ENCODE measurements at places on chromosomes 3 and 15.
A peak's percentile ranks its signal among the peaks of the same experiment; 100 is the strongest.

DNA sequence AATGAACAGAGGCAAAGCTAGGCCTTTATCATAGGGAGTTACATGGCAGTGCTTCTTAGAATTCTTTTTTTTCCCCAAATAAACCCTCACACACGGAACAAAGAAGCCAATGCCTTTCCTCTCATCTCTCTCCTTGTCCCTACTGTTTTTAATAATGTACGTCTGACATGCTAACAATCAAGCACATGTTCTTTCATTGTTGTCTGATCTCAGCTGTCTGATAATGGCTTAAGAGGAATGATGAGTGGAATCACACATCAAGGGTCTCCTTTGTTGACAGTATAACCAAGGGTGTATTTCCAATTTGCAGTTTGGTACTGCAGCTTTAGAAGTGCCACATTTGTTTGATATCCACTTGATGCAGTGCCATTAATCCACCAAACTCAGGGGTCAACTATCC lies 34.8 kb upstream of the EPHA3 start:
- no peak for DNase-seq

DNA sequence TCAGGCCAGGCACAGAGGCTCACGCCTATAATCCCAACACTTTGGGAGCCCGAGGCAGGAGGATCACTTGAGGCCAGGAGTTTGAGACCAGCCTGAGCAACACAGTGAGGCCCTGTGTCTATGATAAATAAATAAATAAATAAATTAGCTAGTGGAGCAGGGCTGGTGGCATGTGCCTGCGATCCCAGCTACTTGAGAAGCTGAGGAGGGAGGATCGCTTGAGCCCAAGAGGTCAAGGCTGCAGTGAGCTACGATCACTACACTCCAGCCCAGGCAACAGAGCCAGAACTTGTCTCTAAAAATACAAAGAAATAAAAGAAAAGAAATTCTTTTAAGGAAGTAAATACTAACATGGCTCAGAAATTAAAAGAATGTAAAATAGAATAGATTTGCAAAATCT lies 91.8 kb downstream of the LIPC start:
- DNase-seq, result no peak

GRCh38 chr15:44308889-44309288 lies 20.4 kb downstream of the GOLM2 start:
- no peak for DNase-seq

GRCh38 chr3:194101592-194102432 lies 34.1 kb upstream of the HES1 start:
- no peak for DNase-seq

GRCh38 chr3:71863563-71864190 lies 78.7 kb upstream of the PROK2 start:
- no peak for DNase-seq

- no peak for DNase-seq
Observed at GRCh38 chr15:34861214-34861613, 65.9 kb upstream of the ACTC1 start.

- DNase-seq, result no peak
Observed at GRCh38 chr3:137471130-137471529, 293.0 kb upstream of the SOX14 start.

- DNase-seq, result peak; percentile 2
Observed at GRCh38 chr3:9067352-9067975, 104.2 kb upstream of the RAD18 start.

DNA sequence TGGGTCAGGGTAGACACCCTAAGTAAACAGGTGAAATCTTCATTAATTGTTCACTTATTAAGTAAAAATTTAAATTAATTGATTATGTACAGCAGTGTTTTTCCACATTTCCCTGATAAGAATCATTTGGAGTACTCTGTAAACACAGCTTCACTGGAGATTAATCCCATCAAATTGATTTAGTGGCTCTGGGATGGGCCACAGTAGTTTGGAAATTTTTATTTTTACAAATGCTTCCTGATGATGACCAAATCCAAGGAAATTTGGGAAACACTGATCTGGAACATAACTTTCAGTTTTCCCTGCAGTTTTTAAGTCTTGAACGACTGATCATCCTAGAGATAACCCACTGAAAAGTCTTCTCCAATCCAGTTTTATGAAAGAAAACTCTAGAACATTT lies 18.8 kb upstream of the RPLP1 start:
- DNase-seq, result no peak

- no peak for DNase-seq
Observed at GRCh38 chr3:197522881-197523441, 32.8 kb downstream of the BDH1 start.

DNA sequence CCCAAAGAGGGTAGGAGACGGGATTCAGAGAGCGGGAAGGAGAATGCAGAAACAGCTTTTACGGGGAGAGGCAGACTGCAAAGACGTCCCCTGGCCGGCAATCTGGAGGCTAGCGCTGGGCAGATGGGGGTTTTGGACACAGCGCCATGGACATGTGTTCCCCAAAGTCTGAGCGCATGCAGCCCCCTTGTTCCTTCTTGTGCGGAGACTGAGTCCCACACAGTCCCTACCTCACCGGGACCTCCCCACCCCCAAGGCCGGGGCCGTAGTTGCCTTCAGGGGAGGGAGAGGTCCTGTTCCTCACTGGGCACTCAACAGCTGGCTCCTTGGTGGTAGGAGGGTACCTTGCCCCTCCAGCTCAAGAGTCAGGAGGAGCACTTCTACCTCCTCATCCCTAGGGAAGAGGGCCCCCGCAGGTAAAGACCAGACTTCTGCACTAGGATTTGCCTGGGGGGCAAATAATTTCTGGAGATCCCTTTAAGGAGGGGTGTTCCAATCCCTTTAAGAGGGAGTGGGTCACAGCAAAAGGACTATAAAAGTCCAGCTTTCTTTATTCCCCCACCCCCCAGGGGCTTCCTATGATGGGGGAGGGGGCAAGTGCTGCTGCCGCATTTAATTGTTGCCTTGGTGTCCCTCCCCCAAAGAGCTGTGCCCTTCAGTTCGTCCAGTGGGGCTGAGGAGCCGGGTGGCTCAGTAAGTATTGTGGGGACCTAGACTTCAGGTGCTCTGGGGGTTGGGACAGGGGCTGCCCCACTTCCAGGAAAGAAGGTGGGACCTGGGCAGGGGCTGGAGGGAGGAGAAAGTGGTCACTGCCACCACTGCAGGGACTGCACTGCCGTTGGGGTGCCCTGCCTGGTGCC lies 3.6 kb upstream of the BAHD1 start:
- DNase-seq, result no peak

GRCh38 chr15:73368301-73369136 lies at the start of gene HCN4:
TSS of gene HCN4 (minus strand) at chr15:73368958. CDS start at chr15:73368270, 688 bp downstream.
- DNase-seq, result no peak

GRCh38 chr3:126924458-126924857 lies 58.5 kb upstream of the PLXNA1 start:
- no peak for DNase-seq

GRCh38 chr3:123778991-123779622 lies 105.0 kb downstream of the MYLK start:
- no peak for DNase-seq

GRCh38 chr15:62492900-62493299 lies 327.8 kb upstream of the C2CD4B start:
- DNase-seq, result no peak

DNA sequence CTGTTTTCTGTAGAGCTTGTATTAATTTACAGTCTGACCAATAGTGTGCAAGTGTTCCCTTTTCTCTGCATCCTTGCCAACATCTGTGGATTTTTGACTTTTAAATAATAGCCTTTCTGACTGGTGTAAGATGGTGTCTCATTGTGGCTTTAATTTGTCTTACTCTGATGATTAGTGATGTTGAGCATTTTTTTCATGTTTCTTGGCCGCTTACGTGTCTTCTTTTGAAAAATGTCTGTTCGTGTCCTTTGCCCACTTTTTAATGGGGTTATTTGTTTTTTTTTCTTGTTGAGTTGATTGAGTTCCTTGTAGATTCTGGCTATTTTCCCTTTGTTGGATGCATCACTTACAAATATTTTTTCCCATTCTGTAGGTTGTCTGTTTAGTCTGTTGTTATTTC lies 7.6 kb upstream of the ACOX2 start:
- no peak for DNase-seq

- no peak for DNase-seq
Observed at GRCh38 chr15:40091861-40092255, 16.8 kb downstream of the BMF start.

DNA sequence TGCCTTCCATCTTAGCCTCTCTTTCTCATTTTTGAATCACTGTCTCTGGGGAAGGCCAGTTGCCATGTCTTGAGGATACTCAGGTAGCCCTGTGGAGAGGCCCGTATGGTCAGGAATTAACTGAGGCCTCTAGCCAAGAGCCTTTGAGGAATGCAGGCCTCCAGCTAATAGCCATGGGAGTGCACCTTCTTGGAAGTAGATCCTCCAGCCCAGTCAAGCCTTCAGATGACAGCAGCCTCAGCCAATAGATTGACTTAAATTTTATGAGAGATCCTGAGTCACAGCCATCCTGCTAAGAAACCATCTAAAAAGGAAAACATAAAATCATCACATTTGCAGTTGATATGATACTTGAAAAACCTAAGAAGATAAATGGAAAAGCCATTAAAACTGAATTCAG lies 112.5 kb upstream of the BNIP2 start:
- DNase-seq, result no peak

- DNase-seq, result no peak
Observed at GRCh38 chr3:159158213-159158612, 356.4 kb downstream of the MFSD1 start.

- DNase-seq, result no peak
Observed at GRCh38 chr15:78540871-78541743, 863 bp downstream of the PSMA4 start.

DNA sequence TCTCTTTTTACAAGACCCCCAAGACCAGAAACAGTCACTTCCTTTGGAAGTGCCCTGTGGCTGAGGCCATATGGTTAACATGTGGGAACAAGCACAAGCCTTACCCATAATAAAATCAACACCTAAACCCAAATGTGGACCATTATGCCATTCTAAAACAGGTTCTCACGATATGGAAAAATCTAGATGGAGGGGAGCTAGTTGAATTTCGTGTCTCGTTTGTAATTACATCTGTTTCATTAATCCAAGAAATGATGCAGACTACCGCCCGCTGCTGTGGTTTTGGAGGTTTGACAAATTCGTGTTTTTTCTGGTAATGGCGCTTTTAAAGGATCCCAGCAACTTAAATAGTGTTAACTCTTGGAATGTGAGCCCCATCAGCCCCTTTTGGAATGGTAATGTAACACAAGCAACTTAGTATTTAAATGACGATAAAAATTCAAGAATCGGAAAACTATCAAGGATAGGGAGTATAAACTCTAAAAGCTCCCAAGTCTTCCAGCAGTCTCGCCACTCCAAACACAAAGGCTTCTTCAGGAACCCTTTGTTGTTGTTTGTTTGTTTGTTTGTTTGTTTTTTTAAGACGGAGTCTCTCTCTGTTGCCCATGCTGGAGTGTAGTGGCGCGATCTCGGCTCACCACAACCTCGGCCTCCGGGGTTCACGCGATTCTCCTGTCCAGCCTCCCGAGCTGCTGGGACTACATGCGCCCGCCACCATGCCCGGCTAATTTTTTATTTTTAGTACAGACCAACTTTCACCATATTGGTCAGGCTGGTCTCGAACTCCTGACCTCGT lies 1.1 kb downstream of the CNBP start:
- DNase-seq, result peak; percentile 21

GRCh38 chr3:177694951-177695350 lies 497.7 kb upstream of the TBL1XR1 start:
- no peak for DNase-seq

DNA sequence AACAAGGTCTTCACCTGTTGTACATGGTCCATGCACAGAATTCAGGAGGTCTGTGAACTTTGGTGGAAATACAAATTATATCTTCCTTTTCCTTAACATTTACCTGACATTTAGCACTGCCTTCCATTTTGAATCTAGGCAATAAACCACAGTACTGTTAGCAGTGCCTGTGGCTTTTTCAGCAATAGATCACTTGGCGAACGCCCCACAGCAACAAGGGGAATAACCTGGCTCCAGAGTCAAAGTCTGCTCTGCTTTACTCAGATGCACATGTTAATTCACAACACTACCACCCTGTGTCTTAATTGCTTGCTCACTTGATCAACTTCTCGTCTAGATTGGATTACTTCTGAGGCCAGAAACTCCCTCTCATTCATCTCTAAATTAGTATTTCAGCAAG lies 414.6 kb upstream of the PROK2 start:
- DNase-seq, result no peak

- no peak for DNase-seq
Observed at GRCh38 chr15:48914717-48915116, 36.8 kb downstream of the EID1 start.

GRCh38 chr3:40323946-40324345 lies 14.4 kb downstream of the EIF1B start:
- DNase-seq, result no peak

DNA sequence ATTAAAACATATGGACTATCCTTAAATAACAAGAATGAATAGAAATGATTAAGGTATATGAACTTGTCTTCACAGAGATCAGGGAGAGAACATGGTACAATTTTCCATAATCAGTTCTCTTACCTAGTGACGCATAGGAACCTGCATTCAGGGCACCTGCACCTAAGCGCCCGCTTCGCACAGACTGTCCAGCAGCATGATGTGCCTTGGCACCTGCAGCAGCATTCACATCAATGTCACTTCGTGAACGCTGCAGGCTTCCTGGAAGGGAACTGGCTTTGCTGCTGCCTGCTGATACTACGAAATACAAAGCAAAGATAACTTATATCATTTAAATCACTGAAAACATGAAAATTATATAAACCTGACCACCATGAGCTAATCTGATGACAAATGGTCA lies 115.2 kb downstream of the CLASP2 start:
- DNase-seq, result no peak

DNA sequence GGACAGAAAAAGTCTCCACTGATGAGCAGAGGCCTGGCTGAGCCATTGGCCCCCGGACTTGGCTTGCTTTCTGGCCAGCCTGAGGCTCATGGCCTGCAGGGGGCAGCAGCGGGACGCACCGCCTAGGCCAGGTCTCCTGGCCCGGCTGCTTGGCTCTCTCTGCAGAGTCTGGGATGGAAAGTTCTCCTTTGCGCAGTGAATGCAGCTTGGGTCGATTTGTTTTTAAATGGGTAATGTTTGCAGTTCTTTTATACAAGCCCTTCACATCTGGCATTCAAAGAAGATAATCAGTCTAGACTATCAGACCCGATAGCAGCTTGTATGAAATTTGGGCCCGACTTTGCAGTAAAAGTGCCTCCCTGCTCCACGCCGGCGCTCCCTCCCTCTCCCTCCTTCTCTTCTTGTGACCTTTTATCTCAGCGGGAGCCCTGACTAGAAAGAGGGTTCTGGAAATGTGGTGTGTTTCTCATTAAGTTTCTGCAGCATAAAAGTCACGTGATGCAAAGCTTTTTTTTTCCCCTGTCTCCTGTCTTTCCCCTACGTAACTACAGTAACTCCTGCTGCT lies 59.9 kb downstream of the ZNF621 start:
- peak; percentile 57 for DNase-seq

Data from CD4-positive, alpha-beta T cell treated with Interleukin-15 for 4 hours (primary cell).